Thoracic aorta (tissue), 2 donors: ENCODE measurements at places on chromosomes 12 and 14. TPM values are rescaled to one million over a fixed set of nuclear protein-coding genes. Genes with fewer than 3 reads are reported as not detected.

The KRT2 gene
- 1.4 TPM for total RNA-seq

The PTGER2 gene
- total RNA-seq, result 4.3 TPM

The AQP5 gene
- total RNA-seq, result 0.54 TPM

GRCh38 chr12:79532907-79533288 is 157.9 kb downstream of the PAWR start:
- H3K27ac ChIP-seq, result no peak overlapping the region
- no peak for DNase-seq
- no peak overlapping the region for H3K4me3 ChIP-seq

DNA sequence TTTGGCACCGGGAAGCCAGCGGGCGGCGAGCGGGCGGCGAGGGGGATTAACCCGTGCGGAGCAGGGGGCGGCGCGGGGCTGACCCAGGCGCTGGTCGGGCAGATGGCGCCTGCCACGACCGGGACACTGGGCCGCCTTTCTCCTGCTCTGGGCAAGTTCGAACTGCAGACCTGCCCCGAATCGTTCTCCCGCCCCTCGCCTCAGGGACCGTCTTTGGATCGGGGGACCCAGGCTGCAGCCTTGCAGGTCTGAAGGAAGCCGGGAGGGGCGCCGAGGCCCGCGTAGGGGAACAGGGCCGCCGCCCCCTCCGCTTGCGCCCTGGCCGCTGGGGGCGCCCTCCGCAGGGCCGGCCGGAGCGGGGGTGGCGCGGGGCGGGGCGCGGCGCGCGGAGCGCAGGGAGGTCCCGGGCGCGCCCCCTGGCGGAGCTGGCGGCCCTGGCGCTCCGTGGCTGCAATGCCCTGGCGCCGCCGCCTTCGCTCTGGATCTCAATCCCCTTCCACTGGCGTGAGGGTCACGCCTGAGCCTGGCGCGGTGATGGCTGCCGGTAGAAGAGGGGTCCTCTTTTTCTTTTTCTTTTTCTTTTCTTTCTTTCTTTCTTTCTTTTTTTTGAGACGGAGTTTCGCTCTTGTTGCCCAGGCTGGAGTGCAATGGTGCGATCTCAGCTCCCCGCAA is 449 bp upstream of the LTBP2 start:
- peak overlapping the region; percentile 92 for H3K4me3 ChIP-seq
- peak overlapping the region; percentile 97 for H3K27ac ChIP-seq
- no peak for DNase-seq
- H3K36me3 ChIP-seq, result no peaks in the 10 kb centered on the region

- no peak for DNase-seq
- peak overlapping the region; percentile 3 for H3K4me3 ChIP-seq
- H3K36me3 ChIP-seq, result no peaks in the 10 kb centered on the region
- no peaks in the 10 kb centered on the region for H3K27me3 ChIP-seq
- H3K4me1 ChIP-seq, result no peaks in the 10 kb centered on the region
These were observed 311.4 kb downstream of the RGS6 start for GRCh38 chr14:72243309-72244293.

DNA sequence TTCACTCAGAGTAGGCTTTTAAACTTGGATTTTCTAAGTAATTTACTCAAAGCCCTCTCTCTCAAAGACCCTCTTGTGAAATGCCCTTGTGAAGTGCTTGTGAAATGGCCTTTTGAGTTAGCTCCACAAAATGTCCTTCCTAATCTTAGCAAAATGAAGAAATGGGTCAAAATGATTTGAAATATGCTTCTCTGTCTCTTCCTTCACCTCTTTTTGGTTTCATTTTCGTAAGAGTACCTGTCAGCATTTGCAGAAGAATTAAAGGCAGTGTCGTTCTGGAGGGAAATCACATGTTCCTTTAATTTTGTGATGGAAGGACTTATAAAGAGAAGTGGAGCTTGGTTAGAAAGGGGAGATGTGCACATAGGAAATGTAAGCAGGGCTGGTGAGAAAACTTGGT is 93.7 kb downstream of the HMGA2 start:
- H3K4me3 ChIP-seq, result no peak overlapping the region
- no peaks in the 10 kb centered on the region for H3K36me3 ChIP-seq
- no peak for DNase-seq
- no peaks in the 10 kb centered on the region for H3K27me3 ChIP-seq
- H3K27ac ChIP-seq, result no peak overlapping the region
- no peaks in the 10 kb centered on the region for H3K4me1 ChIP-seq
